ENCODE measurements at places on chromosomes 16 and 17. TPM values are rescaled to one million over a fixed set of nuclear protein-coding genes. Genes with fewer than 3 reads are reported as not detected.

The GDPD3 gene
- 3.4 TPM for total RNA-seq

The SLC5A11 gene
- total RNA-seq: 0.51 TPM

The SULT1A2 gene
- 0.17 TPM for total RNA-seq

The TTC19 gene
- total RNA-seq: 436 TPM

The CDRT4 gene
- 8.9 TPM for total RNA-seq

The ZNF18 gene
- total RNA-seq: 7.4 TPM

The FOXN1 gene
- not detected for total RNA-seq

The ALOX12B gene
- total RNA-seq: 1.2 TPM

The KDM6B gene
- total RNA-seq: 3.2 TPM

The AANAT gene
- not detected for total RNA-seq

The LPO gene
- not detected for total RNA-seq

The SLC6A2 gene
- not detected for total RNA-seq

The KRT36 gene
- not detected for total RNA-seq

The TPSG1 gene
- total RNA-seq: not detected

The MYH13 gene
- not detected for total RNA-seq

The RHBDL3 gene
- not detected for total RNA-seq

The TADA2A gene
- 16.5 TPM for total RNA-seq

The SLFN13 gene
- total RNA-seq: 8.2 TPM

The CLEC19A gene
- total RNA-seq: not detected

The MAPT gene
- 2.7 TPM for total RNA-seq

The VAC14 gene
- total RNA-seq: 65.5 TPM
